ENCODE measurements at places on chromosomes 13 and 19.

- DNase-seq: no peak
These were observed 19.0 kb downstream of the KCTD15 start for GRCh38 chr19:33815380-33816340.

- no peak for DNase-seq
These were observed 1071.3 kb upstream of the MIR17HG start for GRCh38 chr13:90276216-90276615.

GRCh38 chr13:40682449-40683240, 16.2 kb upstream of the FOXO1 start:
- DNase-seq: no peak

GRCh38 chr13:90362707-90363106, 984.8 kb upstream of the MIR17HG start:
- no peak for DNase-seq

DNA sequence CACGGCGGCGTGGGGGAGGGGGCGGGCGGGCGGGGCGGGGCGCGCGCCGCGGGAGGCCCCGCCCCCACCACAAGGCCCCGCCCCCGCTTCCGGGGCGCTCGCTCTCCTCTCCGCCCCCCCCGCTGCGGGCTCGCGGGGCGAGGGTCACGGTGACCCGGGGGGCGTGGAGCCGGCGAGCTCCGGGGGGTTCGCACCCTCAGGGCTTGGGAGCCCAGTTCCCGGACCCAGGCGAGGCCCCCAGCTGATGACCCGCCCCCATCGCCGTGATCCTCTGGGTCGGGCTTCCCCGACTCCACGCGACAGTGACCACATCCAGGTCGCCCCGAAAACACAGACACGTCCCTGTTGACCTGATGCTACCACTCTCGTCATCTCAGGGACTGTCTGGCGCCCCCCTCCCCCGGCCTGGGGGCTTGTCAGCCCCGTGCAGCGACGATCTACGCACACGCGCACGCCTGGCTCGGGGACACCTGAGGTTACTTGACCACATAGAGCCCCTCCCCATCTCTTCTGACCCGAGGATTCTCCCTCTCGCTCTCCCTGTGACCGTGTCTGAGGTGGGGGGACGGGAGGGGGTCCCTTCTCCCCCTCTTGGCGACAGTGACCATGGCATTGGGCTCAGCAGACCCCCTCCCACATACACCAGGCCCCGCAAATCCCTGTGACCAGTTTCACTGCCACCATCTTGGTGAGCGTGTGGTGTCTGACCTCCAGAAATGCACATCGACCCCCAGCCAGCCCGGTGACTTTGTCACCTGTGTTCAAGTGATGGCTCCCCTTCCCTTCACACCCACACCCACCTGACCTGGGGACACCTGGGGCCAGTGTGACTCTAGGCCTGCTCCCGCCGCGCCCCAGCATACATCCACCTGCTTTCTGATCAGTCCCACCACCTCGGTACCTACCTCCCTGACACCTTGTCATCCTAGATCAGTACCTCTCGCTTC, 670 bp downstream of the MAP2K7 start:
- DNase-seq: no peak

DNA sequence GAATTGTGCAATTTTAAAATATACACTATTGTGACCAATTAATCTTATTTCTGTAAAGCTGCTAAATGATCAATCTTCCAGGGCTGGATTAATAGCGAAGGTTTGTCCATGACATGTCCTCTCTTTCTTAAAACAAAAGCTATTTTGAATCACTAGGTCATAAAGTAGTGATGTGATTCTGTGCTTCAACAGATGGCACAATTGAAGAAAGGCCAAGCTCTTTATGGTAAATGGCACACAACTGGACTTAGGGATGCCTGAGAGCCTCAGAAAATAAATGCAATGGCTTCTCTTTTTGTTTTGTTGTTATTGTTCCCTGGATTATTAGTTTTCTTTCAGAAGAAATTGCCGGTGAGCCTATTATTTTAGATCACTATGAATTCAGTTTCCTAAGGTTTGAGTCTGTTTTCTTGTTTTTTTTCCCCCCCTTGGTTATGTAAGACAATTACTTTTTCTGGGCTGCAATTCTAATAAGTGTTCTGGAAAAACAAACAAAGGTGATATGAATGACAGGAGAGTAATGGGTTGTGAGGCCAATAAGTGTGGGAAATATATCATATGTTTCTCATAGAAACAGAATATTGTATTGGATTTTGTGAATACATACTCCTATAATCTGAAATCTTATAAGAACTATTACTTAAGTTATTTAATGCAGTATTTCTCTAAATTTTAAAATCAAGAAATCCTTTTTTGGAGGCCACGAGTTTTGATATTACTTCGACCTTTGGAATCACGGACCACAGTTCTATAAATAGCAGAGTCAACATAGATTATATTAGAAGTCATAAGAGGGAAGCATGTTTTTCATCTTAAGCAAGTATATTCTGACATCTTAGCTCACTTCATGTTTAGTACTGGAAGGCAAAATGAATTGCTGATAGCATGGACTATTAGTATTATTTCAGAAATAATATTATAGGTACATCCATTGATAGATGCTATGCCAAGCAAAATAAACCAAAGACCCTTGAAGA, 16.8 kb downstream of the SLITRK1 start:
- DNase-seq: no peak

GRCh38 chr13:41416276-41416675, 41.1 kb upstream of the RGCC start:
- no peak for DNase-seq

- no peak for DNase-seq
These were observed 82.7 kb downstream of the ANKRD10 start for GRCh38 chr13:110832205-110832479.

DNA sequence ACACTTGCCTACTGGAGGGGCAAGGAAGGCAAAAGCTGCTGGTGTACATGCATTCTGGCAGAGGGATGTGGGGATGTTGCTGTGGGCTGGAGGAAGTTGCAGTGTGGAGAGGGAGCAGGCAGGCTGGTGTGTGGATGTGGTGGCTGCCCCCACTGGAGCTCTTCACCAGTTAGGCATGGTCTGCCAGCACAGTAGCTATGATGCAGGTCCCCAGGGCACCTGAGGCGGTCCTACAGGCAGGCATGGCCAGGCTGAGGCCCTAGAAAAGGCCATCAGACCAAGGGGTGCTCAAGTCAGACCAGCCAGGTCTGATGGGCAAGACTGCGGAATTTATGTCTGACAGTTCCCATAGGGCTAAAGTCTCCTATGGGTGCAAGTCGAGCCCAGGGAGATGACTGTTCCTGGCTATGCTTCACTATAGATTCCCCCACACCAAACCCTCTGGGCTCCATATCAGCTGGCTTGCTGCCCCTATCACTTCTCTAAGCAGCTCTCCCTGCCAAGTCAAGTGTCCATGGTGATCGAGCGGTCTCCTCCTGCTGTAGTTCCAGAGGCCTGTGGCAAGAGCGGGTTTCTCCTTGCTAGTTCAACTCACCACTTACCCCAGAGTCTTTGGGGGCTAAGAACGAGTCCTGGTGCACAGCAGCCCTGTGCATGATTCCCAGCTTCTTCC, 473.1 kb downstream of the TDRD3 start:
- DNase-seq: no peak

DNA sequence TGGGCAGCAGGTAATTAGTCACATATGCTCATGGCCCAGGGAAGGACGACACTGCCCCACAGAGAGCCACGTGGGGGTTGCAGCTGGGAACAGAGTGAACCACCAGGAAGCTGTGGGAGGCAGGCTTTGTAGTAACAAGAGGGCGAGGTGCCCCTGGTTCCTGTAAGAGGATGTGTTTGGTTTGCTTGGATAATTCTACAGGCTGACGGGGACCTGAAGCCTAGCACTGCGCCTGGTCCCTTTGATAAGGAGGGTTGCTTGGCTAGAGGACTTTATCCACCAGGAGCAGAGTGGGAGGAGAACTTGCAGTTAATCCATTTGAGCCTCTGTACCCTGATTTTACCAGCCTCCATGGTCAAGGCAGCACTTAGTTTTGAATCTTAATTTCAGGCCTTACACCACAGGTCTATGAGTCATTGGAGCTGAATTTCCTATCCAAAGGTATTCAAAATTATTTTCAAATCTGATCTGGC, 67.4 kb upstream of the CLDN10 start:
- DNase-seq: no peak

DNA sequence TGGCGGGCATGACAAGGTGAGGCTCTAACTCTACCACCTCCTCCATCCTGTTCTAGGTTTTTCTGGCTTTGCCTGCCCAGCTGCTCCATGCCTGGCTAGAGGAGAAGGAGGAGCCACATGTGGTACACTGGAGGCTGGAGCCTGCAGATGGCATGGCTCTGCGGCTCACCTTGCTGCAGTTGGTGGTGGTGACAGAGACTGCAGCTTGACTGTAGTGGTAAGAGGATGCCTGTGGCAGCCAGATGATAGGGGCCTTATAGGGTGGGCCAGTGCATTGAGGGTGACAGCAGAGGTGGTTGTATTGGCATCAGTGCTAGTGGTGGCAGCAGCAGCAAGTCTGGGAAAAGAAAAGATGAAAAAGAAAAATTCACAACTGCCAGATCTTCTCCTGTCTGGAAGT, 146.2 kb downstream of the TNFRSF19 start:
- DNase-seq: no peak

GRCh38 chr13:44758630-44759383, 182.7 kb upstream of the TSC22D1 start:
- DNase-seq: no peak

DNA sequence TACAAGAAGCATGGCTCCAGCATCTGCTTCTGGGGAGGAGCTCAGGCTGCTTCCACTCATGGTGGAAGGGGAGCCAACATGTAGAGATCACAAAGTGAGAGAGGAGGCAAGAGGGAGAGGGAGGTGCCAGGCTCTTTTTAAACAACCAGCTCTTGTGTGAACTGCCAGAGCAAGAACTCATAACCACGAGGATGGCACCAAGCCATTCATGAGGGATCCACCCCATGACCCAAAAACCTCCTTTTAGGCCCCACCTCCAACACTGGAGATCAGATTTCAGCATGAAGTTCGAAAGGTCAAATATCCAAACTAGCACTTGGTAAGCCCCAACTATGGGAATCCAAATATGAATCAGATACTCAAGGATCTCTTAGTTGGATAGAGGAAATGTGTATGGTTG, 131.2 kb downstream of the RXFP2 start:
- DNase-seq: no peak

- DNase-seq: no peak
These were observed 83.4 kb downstream of the GPC6 start for GRCh38 chr13:93309886-93310523.

- no peak for DNase-seq
These were observed 472.7 kb upstream of the NBEA start for GRCh38 chr13:34469196-34469986.

GRCh38 chr13:103731959-103732358, 665.7 kb upstream of the SLC10A2 start:
- DNase-seq: no peak

DNA sequence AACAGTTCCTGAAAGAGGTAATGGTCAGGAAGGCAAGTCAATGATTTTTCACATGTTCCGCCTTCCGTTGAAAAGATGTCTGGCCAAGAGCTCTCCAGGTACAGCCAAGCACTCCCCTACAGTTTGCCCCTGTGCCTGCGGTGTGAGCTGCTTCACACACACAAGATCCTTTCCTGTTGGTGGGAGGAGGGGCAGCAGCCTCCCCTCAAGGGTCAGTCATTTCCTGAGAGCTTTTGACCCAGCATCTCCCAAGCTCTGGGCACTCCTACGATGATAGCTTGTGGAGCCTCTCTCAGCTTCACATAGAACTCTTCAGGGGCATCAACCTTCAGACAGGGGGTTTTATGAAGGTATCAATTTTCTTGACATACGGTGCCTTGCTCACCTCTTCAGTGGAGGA, 86.9 kb downstream of the DOCK9 start:
- DNase-seq: no peak

DNA sequence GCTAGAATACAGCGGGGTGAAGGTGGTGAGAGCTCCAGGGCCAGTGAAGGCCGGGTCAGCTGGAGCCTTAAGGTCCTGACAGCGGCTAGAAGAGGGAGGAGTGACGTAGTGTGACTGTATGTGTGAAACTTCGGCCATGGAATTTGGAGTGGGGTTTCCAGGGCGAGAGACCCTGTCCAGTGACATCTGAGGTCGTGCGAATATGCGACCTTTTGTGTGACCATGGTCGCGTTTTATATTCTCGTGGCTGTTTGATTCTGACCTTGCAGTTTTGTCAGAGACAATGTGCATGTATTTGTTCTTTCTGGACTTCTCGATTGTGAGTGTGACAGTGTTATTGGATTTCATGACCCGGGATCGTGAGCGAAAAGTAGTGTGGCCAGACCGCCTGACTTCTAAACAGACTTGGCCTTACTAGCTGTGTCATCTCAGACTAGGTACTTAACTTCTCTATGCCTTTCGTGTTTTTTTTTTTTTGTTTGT, 405 bp upstream of the ZNF569 start:
- DNase-seq: no peak

- no peak for DNase-seq
These were observed 595.5 kb downstream of the TBC1D4 start for GRCh38 chr13:74886502-74886901.

DNA sequence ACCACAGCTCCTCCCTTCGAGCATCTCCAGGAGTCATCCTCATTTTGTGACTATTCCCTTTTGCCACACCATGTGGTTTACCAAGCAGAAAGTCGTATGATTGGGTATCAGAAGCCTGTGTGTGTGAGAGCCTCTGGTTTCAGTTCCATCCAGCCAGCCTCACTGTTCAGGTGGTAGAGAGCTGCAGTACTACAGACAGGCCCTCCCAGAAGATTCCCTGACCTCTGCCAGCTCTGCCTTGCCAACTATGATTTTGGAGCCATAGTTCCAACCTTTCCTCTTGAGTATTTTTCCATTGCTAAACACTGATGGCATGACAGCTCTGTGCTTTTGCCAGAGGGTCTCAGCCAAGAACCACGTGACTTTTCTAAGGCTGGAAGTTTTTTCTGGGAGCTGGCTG, 82.5 kb downstream of the DHRS12 start:
- no peak for DNase-seq

DNA sequence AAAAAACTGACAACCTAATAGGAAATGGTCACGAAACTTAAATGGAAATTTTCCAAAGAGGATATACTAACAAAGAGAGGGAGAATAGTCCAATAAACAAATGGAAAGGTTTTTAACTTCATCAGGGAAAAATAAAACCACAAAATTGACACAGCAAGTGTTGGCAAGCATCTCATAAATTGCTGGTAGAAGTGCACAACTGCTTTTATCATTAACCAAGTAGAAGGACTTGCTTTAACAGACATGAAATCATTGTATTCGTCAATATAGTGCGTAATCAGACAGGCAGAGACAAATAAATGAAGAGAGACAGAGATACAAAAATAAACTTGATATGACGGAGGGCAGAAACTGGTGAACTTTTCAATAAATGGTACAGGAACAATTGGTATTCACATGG, 7.4 kb downstream of the TGDS start:
- no peak for DNase-seq

DNA sequence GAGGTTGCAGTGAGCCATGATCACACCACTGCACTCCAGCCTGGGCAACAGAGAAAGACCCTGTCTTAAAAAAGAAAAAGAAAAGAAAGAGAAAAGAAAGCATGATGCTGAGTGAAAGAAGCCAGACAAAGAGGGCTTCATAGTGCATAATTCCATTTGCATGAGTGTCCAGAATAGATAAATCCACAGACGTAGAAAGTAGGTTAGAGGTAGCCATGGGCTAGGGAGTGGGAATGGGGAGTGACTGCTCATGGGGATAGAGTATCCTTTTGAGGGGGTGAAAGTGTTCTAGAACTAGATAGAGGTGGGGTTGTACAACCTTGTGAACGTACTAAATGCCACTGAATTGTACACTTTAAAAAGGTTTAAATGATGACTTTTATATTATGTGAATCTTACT, 7.6 kb upstream of the OR1I1 start:
- DNase-seq: no peak

All from stimulated activated CD4-positive, alpha-beta T cell treated with anti-CD3 and anti-CD28 coated beads, Interleukin-12 subunit alpha, Interleukin-12 subunit beta, amount 100 ng/mL, for 24 hours (primary cell).